ENCODE measurements at places on chromosomes 7 and 10.

DNA sequence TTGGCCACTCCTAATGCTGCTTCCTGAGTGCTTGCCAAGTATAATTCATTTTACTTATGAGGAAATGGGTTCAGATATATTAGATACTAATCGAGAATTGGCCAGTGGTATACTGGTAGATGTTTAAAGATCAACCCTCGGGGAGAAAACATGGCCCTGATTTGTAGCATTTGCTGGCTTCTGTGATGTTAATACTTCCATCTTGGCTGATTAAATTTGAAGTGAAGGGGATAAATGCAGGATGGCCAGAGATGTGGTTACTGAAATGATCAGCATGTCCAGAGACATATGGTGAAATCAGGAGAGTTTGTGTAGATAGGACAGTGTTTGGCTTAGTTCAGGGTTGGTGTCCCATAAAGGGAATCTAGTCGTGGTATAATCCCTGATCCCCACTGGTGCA is 11.2 kb downstream of the UBE2D4 start:
- DNase-seq = no peak

GRCh38 chr7:75979759-75980429 is 14.5 kb downstream of the TMEM120A start:
- DNase-seq = no peak

GRCh38 chr10:103449208-103450144 is 2.7 kb downstream of the CALHM2 start:
- no peak for DNase-seq

DNA sequence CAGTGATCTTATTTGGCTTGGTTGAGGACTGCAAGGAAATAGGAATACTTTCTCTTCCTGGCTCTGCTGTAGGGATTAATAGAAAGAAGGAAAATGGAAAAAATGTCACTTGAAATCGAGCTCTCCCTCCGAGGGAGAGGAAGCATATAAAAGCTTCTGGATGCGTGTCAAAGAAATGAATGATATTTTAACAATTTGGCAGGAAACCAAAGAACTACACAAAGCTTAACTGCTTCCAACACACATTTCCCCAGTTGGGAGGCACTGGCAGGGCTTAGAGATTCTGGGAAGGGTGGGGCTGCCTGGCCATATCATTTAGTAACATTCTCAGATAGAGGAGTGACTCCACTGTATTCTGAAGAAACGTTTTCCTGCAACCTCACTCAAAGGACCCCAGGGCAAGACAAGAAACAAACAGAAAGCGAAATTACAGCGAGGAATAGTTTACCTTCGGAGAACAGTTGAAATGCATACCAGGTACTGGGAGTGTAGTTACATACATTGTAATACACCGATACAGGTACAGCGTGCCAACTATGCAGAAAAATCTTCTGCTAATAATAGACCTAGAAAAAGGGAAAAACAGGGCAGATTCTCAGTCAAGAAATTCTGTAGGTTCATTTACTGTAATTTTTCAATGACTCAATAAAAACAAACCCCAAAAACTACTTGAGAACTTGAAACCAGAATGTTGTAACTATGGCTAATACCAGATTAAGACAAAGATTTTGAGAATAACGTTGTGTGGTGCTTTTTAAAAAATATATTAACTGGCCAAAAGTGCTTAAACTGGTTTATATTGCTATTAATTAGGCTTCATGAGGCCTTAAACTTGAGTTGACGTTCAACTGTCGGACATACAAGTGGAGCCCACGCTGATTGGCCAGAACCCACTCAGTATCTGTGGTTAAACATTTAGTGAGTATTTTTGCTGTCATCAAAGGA is 75.7 kb upstream of the ASAH2 start:
- DNase-seq = no peak

GRCh38 chr7:71871446-71871845 is 540.7 kb downstream of the CALN1 start:
- no peak for DNase-seq

All from omental fat pad (tissue), 4 donors.